AG09309 (cell line): ENCODE measurements at places on chromosomes 6 and 20.

- DNase-seq, result no peak
Measured at GRCh38 chr6:149831308-149831820, 32.8 kb downstream of the LRP11 start.

- no peak for DNase-seq
Measured at GRCh38 chr6:20700375-20700774, 166.1 kb downstream of the CDKAL1 start.

DNA sequence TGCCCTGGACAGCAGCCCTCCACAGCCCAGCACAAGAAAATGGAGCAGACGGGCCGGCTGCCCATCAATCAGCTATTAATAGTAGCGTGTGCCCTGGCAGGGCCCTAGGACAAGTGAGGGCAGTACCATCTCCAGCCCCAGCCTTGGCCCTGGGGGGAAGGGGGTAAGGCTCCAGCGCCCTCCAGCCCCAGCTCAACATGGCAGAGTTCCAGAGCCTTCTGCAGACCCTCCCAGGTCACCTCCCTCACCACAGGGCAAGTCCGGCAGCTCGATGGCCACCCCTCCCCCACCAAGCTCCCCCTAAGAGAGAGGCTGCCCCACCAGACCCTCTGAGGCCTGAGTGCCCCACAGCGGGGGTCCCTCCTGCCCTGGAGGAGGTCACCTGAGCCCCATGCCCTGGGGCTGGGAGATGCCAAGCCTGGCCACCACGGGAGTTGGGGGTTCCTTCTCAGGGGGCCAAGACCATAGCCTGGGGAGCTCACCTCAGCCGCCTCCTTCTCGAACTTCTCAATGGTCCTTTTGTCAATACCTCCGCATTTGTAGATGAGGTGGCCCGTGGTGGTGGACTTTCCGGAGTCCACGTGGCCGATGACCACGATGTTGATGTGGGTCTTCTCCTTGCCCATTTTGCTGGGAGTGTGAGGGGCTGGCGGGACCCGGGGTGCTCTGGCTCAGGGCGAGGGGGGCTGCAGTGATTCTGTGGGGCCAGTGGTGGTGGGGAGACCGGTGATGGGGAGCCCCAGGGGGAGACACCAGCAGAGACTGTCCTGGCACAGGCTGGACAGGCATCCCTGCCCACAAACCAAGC lies 1.5 kb downstream of the EEF1A2 start:
- DNase-seq, result no peak

- DNase-seq, result no peak
Measured at GRCh38 chr20:61030130-61030529, 221.9 kb upstream of the CDH4 start.

GRCh38 chr20:51752343-51752951 lies 15.7 kb downstream of the ATP9A start:
- peak; percentile 86 for DNase-seq

DNA sequence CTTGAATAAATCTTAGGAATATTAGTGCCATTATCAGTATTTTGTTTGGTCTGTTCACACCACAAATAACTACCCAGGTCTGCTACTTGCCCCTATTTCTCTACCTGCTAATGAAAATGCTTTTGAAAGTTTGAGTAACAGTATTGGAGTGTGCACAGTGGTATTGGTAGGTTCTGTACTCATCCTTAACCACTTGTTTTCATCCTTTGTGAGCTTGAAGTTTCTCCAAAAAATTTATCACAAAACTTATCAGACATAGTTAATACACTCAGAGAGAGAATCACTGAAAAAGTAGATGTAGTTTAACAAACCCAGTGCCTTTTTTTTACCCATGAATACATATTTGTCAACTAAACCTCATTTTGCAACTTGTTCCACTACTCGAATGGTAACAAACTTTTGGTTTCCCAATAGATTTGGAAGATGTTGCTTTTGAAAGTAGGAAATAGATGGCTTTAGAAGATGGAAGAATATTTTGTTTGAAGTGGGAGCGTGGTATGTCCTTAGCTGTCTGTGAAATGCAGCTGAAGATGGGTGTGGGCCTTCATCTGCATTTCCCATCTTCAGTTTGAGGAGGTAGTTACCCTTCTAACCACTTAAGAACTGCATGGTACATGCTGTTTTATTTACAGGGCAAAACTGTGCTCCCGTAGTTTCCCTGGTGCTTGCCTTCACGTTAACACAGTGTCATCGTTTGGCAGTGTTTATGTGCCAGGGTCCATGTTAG lies 9.0 kb downstream of the PTPN1 start:
- DNase-seq, result no peak

- DNase-seq, result no peak
Measured at GRCh38 chr6:44180886-44181285, 22.3 kb downstream of the CAPN11 start.

GRCh38 chr6:38480036-38480435 lies 159.7 kb downstream of the BTBD9 start:
- no peak for DNase-seq

DNA sequence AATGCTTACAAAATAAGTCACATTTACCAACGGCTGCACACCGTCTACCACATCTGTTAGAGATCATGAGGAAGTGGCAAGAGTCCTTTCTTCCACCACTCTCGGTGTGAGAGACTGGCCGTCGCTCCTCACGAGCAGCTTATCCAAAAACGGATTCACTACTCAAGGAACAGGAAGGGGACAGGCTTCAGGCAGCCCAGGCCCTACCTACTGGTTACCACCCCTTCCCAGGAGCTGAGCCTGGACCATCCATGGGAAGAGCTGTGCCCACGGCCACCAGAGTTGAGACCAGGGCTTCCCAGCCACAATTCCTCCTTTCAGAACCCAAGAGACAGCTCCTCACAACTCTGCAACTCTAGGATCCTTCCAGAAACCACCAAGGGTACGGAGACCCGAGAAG lies 37.0 kb downstream of the FOXF2 start:
- DNase-seq, result no peak

DNA sequence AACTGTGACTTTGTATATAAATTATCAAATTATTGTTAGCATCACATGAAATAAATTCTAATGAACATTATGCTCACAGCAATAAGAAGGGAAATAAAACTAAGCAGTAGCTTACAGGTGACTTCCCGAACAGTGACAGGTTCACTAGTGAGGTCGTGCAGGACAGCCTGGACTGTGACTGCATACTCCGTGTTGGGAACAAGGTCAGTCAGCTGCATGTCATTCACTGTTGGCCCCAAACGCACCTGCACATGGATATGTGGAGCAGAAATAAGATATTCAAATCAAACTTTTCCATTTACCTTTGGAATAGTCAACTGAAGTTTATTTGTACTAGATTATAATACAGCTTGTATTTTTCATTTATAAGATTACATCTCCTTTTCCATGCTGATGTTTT lies 60.6 kb downstream of the COL12A1 start:
- DNase-seq, result no peak

DNA sequence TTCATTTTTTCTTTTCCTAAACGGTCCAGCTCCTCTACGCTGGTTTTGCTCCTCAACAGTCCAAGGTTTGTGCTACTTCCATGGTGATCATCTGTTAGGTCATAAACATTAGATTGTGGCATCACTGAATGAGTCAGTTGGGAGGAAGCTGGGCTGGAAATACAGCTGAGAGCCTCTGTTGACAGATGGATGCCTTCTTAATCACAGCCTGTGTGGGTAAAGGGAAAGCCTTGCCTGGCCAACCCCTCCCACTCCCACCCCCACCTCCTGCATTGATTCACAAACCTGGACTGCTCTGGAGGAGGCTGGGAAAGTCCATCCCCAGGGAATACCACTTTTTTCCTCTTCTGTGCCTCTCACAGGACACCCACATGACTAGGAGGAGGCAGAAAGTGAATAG lies 180.6 kb upstream of the CCN2 start:
- DNase-seq, result peak; percentile 97

DNA sequence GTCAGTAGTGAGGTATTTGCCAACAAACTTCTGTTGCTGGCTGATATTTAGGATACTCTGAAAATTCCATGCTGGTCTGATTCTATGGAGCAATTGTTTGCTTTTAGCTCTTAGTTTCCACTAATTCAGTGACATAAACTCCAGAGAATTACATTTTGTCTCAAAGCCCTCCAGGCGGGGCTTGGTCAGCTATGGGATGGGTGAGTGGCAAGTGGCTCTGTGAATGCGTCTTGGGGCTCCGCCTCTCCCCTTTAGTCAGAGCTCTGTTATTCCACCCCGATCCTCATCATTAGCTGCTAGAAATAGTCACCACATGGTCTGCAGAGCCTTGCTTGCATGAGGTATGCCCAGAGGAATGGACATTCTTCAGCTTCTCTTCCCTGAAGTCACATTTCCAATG lies 540.6 kb downstream of the QKI start:
- DNase-seq, result peak; percentile 41

DNA sequence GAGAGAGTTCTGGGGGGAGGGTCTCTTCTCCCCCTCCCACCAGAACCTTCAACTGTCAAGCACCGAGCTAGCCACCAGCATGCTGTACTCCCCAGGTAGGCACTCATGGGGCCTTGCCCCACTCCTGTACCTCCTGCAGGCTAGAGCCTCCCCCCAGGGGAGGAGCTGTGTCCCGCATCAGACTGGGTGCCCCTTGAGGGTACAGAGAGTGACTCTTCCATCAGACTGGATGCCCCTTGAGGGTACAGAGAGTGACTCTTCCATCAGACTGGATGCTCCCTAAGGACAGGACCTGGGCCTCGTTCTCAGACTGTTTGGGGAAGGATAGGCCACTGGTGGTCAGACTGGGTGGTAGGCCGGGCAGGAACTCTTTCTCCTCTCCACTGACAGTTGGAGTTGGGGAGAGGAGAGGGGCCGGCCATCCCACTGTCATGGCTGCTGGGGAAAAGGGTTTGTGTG lies at the start of gene CAPN11:
Gene CAPN11 (plus strand): TSS at position 51 of the 459 bp plus-strand sequence. CDS start 29 bp downstream, at position 80.
- DNase-seq, result no peak

DNA sequence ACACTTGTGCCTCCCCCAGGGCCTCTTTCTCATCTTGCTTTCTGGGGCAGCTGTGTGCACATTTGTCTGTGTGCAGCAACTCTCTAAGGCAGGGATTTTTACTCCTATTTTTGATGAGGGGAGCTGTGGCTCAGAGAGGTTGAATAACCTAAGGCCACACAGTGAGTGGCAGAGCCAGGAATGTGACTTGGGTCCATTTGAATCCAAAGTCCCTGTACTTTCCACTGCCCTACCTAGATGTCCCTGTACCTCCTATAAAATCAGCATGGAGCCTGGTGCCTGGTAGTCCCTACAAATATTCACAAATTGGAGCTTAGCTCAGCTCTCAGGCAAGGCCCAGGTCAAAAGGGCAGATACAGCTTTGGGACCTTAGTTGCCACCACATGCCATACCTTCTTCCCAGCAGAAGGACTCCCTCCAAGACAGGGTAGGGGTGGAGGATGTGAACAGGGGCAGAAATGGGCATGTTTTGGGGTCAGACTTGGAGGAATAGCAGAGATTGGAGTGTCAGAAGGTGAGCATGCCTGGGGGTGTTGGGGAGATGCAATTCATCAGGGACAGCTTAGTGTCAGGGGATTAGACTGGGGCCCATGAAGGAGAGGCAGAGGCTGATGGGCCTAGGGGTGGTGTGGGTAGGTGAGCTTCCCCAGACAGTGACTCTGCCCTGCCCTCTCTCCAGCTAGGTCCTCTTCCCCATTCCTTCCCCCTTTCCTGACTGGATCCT lies 4.1 kb upstream of the VEGFA start:
- no peak for DNase-seq

- no peak for DNase-seq
Measured at GRCh38 chr6:75345413-75345812, 60.8 kb upstream of the TMEM30A start.

DNA sequence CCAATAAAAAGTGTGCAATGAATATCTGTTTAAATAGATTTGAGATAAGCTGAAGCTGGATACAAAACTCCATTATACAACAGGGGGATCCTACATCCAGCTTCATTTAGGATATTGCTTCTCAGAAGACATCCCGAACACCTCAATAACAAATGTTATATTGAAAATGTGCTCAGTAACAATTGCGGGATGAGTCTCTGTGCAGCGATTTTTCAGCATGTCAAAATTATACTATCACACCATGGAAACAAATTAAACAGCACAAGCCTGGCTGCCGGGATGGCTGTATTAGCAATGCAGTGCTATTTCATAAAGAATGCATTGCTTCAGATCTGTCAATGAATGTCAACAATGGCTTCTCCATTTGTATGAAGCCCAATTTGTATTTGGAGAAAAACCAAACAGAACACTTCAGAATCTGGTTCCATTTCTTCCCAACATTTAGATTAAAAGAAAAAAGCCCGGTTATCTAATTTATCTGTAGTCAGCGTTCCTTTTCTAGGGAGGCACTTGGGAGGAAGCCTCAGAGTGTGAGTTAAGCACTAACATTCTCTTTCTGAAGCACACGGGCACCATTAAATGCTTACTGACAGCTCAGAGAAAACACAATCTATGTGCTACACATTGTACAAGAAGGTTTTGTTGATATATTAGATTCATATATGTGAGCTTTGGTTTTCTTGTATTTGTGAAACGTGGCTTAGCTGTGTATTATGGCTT lies 310.9 kb upstream of the AGPAT4 start:
- no peak for DNase-seq

DNA sequence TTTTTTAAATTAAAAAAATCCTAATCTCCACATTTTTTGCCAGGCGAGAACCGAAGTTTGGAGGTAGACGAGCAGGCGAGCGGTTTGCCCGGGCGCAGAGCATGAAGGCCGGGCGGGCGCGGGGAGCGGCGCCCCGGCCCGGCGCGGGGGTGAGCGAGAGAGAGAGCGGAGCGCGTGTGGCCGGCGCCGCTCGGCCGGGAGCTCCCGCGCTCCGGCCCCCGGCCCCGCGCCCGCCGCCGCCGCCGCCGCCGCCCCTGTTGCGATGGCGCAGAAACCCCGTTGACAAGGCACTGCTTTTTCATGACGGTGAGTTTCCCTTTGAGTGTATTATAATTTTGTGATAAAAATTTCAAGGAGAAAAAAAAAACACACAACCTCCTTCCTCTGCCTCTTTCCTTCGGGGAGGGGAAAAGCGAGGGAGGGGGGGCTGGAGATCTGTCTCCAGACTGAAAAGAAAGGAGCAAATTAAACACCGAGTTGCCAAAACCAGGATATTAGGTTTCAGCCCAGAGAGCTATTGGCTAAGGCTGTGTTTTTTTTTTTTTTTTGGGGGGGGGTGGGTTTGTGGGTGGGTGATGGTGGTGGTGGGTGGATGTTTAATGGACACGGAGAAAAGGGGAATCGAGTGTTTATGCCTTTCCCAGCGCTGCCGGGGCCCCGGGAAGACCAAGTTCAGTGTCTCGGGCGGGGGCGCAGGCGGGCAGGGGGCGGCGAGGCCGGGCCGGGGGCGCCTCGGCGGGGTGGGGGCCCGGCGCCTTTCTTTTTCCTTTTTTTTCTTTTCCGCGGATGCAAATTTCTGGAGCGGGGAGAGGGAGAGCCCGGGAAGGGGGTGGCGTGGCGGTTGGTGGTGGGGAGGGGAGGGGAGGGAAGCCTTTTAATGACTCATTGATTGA lies at the start of gene BICRAL:
Gene BICRAL (plus strand): TSS at position 257 of the 893 bp plus-strand sequence. CDS start 39,971 bp downstream, outside the sequence.
- peak; percentile 59 for DNase-seq

DNA sequence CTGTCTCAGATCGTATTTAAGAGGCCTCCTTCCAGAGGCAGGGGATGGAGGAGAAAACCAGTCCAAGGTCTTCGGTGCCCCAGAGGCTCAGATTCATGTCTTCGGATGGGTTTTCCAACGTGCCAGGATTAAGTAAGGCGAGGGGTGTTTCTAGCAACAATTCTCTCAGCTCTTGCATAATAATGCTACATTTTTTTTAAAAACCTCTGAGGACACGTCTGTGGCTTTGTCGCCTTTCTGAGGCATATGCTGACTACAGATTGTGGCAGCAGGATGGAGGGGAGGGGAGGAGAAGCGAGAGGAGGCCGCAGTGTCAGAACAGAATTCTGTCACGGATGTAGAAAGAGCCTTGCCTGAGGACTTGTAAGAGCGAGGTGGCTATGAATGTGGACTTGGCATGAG lies 17.7 kb upstream of the CCDC167 start:
- DNase-seq, result no peak
